ENCODE measurements at places on chromosomes 11 and 22.

DNA sequence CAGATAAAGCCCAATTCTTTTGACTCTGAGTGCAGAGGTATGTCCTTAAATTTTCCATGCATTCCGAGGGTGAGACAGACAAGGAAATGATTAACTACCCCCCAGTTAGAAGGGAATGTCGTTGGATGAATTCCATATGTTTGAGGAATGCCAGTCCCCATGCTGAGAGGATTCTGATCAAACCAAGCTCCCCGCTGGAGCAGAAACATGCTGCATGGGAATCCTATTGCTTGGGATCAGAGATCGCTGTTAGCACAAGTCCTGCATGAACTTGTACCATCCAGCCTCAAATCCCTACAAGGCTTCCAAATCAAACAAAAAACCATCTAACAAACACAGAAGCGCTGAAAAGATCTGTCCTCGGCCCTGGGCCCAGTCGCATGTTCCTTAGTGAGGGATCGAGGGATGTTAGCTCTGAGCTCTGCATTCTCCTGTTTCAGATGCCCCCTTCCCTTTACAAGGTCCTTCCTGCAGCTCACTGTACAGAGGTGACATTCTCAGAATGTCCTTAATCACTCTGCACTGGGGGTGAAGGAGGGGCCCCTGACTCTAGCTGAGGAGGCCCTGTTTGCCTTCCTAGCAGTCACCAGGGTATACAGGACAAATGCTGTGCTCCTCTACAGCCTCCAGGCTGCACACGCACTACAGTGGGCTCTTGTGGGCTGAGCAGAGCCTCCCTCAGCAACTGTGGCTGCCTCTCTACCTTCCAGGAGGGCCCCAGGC is 353.4 kb downstream of the TENM4 start:
- no peak for DNase-seq

- no peak for DNase-seq
These were observed 89.7 kb upstream of the SHANK2 start for GRCh38 chr11:71342116-71342515.

DNA sequence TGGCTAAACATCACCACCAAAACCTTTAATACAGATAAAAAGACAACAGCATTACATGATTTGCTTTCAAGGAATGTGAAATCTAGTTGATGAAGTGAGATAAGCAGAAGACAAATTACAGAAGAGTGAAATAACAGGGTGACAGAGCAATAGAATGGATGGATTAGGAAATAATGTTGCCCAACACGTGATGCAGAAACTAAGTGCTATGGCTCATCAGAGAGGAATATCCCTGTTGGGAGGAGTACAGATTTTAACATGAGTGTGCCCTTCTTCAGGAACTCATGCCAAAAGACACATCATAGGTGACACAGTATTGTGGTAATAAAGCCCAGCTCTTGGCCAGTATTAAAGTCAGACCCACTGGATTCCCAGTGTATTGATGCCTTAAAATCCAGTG is 176.6 kb upstream of the RAG2 start:
- no peak for DNase-seq

DNA sequence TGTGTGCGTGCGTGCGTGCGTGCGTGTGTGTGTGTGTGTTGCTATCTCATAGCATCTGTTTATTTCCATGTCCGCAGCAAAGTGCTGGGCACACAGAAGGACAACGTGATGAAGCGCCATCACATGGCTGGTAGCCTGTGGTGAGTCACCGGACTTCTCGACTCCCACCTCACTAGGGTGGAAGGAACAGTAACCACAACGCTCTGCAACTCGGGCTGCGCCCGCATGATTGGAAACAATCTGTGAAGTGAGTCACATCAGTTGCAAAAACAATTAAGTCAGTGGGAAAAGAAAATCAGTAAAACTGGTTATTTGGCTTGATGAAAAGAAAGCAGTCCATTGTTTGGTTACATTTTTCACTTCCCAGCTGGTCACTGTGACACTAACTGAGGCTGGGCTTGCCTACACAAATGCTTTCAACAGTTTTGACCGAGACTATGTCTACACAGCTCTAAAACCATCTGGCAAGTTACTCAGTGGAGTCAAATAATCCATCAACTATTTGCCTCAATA is 437.3 kb upstream of the CADM1 start:
- peak; percentile 27 for DNase-seq
